ENCODE measurements at places on chromosomes 7 and 10.
A peak's percentile ranks its signal among the peaks of the same experiment; 100 is the strongest.

GRCh38 chr7:70040970-70041766, 442.9 kb downstream of the AUTS2 start:
- no peak for DNase-seq

GRCh38 chr7:99380032-99380822, 5.7 kb downstream of the ARPC1B start:
- no peak for DNase-seq

DNA sequence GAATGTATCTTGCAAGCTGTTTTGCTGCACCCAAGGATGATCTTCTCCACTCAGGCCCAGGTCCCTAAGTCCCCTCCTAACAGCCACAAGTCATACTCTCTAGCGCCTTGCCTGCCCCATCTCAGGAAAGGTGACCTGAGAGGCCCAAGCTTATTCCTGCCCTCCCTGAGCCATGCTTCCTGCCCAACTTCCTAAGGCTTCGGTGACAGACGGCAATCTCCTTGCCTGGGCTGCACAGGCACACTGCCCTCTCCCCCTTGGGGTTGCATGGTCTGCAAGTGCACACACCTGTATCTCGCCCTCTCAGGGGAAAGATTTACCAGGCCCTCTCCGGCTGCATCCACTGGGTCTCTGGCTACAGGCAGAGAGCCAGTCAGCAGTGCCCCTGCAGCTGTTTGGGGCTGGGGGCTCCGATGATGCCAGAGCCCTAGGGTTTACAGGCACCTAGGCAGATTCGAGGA, 771 bp upstream of the ADIRF start:
- no peak for DNase-seq

- DNase-seq, result no peak
These were observed 65.9 kb downstream of the PRKCQ start for GRCh38 chr10:6514180-6514579.

GRCh38 chr7:91512958-91513357, 248.7 kb downstream of the FZD1 start:
- DNase-seq, result no peak

DNA sequence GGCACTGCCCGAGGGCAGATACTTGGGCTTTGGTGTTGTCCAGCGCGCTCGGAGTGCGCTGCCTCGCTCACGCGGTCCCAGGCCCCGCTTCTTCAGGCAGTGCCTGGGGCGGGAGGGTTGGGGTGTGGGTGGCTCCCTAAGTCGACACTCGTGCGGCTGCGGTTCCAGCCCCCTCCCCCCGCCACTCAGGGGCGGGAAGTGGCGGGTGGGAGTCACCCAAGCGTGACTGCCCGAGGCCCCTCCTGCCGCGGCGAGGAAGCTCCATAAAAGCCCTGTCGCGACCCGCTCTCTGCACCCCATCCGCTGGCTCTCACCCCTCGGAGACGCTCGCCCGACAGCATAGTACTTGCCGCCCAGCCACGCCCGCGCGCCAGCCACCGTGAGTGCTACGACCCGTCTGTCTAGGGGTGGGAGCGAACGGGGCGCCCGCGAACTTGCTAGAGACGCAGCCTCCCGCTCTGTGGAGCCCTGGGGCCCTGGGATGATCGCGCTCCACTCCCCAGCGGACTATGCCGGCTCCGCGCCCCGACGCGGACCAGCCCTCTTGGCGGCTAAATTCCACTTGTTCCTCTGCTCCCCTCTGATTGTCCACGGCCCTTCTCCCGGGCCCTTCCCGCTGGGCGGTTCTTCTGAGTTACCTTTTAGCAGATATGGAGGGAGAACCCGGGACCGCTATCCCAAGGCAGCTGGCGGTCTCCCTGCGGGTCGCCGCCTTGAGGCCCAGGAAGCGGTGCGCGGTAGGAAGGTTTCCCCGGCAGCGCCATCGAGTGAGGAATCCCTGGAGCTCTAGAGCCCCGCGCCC, at the start of gene NPY:
NPY (plus strand) TSS at position 294 of the 802 bp plus-strand sequence. CDS start 1,051 bp downstream, outside the sequence.
- DNase-seq, result no peak

DNA sequence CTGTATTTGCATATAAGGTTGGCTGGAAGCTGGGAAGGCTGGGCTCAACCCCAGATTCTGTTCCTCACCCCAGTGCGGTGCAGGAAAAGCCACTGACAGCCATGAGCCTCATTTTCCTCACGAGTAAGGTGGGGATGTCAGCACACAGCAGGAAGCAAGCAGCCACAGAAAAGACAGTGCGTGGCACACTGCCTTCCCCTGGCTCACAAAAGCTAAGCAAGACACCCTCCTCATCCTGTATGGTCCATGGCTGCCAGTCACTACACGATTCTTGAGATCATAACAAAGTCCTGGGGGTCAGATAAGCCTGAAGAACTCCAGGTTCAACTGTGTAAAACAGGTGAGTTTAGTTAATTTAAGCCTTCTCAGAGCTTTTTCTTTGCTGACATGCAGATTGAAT, 28.9 kb upstream of the DDC start:
- no peak for DNase-seq

- DNase-seq, result no peak
These were observed 5.7 kb upstream of the TNRC18 start for GRCh38 chr7:5429253-5429856.

DNA sequence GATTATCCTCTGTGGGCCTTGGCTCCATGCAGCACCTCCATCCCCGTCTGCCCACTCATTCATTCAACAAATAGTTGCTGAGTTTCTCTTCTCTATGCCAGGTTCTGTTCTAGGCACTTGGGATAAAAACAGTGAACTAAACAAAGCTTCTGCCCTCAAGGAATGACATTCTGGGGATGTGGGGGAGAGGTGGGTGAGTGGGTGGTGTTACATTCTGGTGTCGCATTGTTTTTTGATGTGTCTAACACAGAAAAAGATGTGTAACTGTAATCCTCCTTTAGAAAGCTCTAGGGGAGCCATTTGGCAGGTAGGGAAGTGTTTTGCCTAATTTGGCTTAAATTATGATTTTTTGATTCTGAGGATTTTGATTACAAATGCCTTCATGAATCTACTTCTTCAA, 21.4 kb downstream of the AUTS2 start:
- no peak for DNase-seq

DNA sequence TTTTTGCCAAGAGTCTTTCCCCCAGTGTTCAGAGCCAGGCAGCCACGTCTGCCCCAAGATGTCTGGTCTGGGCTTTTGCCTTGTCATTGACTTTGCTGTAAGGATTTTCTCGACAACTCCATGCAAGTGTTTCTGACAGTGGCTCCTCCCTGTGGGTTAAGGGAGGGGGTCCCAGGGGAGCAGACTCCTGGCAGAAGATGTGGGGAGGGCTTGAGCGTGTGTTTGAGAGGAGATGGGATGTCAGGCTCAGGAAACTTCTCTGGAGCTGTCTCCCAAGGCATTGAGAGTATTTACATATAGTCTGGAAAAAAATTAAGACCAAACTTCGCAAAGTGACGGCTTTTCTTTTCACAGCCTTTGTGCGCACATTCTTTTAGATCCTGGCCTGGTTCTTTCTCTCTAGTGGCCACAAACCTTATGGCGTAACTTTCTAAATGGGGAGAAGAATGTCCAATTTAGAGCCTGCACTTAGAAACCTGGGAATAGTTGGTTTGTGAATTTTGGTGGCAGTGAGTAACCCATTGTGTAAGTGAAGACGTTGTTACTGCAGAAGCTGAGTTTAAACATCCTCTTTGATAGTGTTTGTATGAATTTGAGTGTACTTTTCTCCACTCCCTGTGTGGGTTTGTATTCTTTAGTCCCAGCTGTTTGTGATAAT, 201.5 kb downstream of the LRMDA start:
- DNase-seq, result no peak

DNA sequence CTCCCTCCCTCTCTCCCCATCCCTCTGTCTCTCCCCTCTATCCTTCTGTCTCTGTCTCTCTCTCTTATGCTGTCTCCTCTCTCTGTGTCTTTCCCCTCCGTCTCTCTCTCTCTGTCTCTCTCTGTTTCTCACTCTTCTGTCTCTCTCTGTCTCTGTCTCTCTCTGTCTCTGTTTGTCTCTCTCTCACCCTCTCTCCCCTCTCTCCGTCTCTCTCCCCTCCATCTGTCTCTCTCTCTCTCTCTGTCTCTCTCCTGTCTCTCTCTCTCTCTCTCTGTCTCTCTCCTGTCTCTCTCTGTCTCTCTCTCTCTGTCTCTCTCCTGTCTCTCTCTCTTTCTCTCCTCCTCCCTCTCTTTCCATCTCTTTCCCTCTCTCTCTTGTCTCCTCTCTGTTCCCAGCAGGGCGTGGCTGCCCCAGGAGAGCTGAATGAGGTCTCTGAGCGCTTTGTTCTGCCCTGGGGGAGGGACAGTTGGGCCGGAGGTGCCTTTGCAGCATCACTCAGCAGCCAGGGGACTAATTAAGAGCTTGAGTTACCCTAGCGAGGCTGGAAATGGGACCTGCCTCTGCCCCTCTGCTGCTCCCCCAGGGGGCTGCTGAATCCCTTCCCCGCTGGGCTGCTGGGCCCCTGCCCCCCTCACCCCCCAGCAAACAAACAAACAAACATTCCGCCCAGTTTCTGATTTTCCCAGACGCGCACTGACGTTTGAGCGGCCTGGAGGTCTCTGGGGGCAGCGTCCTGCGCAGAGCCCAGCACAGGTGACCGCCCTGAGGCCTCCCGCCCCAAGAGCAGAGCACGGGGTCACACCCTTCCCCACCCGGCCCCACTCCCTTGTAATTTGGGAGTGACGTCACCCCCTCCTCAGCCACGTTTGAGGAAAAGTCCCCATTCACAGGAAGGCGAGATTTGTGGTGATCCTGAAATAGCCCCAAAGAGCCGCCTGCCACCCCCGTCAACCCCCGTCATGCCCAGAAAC, 68.1 kb downstream of the PDGFA start:
- no peak for DNase-seq

- no peak for DNase-seq
These were observed 127.5 kb downstream of the DNAJB6 start for GRCh38 chr7:157464111-157464970.

- DNase-seq, result no peak
These were observed 248.9 kb upstream of the LRRN3 start for GRCh38 chr7:110841840-110842545.

DNA sequence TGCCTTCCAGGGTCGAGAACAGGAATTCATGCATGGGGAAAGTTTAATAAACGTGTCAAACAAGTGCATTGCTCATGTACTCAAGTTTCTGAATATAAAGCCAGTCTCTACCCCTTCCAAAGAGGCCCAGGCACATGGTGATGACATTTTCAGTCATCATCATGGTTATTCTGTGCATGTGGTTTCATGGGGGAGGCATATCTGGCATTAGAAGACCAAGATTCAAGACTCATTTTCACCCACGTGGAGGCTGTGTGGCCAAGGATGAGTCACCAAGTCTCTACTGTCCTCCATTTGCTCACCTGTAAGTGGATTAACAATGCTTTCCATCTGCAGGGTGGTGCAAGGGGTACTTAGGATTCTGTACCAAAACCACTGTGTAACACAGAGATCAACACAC, 34.0 kb upstream of the CNPY1 start:
- no peak for DNase-seq

DNA sequence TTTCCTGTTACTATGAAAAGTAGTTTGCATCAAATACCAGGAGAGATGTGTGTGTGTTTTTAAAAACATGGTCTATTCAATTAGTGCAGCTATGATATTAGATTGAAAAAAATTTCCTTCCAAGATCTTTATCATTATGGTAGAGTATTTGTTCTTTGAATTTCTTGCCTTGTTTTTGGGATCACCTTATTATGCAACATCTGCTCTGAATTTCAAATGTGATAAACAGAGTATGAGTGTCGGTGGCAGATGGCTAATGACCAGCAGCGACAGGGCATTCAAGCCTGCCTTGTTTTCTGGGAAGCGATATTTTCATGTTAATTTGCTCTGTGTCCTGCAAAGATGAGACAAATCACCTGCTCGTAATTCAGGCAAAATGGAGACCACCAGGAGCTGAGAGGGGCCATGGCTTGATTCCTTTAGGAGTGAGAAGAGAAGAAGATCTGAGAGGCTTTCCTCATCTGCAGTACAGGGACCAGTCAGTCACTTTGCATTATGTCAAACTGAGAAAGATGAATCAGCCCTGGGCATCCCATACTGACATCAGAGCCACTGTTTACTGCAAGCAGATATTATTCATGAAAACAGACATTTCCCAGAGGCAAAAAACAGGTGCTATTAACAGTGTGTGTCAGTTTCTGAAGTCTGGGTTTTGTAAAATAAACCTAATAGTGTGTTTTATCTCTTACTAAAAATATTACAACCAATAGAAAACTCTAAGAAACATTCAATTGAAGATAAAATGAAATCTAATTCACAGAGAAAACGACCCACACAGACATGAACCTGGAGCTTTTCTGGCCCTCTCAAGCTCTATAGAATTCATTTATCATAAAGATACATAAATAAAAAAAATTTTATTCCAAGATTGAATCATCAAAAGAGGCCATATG, 67.6 kb downstream of the CDK6 start:
- no peak for DNase-seq

DNA sequence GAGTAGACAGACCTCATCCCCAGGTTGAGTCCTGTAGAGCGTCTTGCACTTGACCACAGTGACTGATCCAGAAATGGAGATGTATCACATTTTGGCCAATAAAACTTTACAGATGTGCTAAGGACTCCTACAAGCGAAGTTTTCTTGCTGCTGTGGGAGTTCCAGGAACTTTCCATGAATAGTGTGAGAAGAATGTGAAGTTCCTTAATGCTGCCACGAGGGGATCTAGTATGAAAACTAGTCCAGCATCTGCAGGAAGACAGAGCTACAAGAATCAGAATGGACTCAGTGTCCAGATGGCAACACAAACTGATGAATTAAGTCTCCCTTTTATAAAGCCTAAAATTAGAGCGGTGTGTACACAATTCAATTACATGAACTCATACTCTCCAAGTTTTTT, 14.8 kb upstream of the LSM8 start:
- DNase-seq, result no peak

- no peak for DNase-seq
These were observed 3.2 kb upstream of the DGKB start for GRCh38 chr7:14905764-14906163.

- no peak for DNase-seq
These were observed 365.7 kb downstream of the DNAJB6 start for GRCh38 chr7:157702311-157703023.

DNA sequence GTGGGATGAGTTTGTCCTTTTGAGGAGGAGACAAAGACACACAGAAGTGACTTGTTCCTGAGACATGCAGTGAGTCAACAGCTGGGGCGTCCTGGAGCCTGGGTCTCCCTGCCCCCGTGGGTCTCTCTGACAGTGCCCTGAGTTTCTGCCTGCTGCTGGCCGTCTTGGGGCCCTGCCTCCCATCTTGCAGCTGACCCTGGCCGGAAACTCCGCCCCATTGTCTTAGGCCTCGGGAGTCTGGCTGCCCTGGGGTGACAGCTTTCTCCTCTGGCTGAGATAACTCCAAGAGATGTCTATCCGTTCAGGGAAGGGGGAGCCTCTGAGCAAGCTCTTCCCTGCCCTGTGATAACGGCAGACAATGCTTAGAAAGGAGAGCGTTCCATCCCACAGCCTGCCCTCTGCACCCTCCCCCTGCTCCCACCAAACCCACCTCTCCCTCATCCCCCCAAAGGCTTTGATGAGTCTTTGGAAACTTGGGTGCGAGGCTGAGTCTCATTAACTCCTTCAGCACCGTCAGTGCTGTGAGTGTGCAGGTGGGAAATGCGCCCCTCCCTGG, 69.5 kb upstream of the PODXL start:
- DNase-seq, result peak; percentile 45

- no peak for DNase-seq
These were observed 417 bp upstream of the HIF1AN start for GRCh38 chr10:100535338-100535714.

GRCh38 chr7:48899932-48900331, 24.4 kb upstream of the CDC14C start:
- no peak for DNase-seq

GRCh38 chr7:90980545-90980944, 283.7 kb upstream of the FZD1 start:
- DNase-seq, result no peak

- no peak for DNase-seq
These were observed 12.9 kb upstream of the CSGALNACT2 start for GRCh38 chr10:43125274-43125845.
